ENCODE measurements at places on chromosomes 13 and 19.
A peak's percentile ranks its signal among the peaks of the same experiment; 100 is the strongest.

GRCh38 chr19:982567-983170 is 1.5 kb upstream of the WDR18 start:
- DNase-seq = peak; percentile 93

GRCh38 chr19:42052241-42052863 is 17.7 kb downstream of the GRIK5 start:
- DNase-seq = no peak

DNA sequence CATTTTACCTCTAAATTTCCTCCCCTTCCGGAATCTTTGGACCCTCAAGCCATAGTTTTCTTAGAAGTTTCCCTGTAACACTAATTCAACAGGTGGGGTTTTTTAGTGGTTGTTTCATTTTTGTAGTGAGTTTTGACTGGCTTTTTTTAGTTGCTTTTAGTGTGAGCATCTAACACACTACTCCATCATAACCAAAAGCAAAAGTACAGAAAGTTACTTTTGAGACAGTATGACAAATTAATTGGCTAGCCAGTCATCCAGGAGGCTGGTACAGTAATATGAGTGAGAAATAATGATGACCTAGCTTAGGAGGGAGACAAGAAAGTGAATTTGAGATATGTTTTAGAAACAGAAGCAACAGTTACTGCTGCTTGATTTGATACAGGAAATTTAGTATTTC is 71.5 kb downstream of the DNAJC15 start:
- peak; percentile 24 for DNase-seq

GRCh38 chr19:39112338-39112890 is 13.2 kb upstream of the PAK4 start:
- no peak for DNase-seq

GRCh38 chr13:45167611-45168554 is 33.0 kb downstream of the KCTD4 start:
- DNase-seq = no peak
